ENCODE measurements at places on chromosomes 4 and X.

- H3K27ac ChIP-seq, result no peak overlapping the region
- H3K4me1 ChIP-seq, result peaks cover 14% of the 10 kb centered on the region
- DNase-seq, result peak; percentile 90
These were observed 101.2 kb downstream of the ZNF674 start for GRCh38 chrX:46444011-46444410.

DNA sequence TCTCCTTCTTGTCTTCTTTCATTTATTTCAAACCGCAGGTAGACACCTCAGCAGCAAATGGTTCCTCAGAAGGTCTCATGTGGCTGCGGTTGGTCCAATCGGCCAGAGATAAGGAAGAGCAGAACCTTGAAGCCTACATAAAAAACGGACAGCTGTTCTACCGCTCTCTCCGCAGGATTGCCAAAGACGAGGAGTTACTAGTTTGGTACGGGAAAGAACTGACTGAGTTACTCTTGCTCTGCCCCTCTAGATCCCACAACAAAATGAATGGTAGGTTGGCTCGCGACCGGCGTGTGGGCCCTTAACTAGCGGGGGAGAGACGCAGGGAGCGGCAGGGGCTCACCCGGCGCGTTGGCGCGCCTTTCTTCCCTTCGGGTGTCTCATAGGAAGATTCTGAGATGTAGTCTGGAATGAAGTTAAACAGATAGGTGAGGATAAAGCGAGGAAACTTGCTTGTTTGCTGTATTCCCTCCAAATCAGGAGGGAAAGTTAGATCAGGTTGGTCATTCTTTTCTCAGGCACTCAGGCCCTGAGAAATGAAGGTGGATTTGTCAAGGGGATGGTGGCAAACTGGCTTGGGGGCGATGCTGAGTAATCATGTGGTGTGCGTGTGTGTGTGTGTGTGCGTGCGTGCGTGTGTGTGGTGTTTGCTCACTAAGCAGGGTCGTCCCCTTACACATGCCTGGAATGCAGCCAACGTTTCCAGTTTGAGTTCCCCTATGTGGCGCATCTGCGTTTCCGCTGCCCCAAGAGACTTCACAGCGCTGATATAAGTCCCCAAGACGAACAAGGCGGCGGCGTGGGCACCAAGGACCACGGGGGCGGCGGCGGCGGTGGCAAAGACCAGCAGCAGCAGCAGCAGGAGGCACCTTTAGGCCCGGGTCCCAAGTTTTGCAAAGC is 4.2 kb downstream of the PRDM8 start:
- peak; percentile 88 for DNase-seq
- H3K36me3 ChIP-seq, result no peaks in the 10 kb centered on the region
- H3K4me3 ChIP-seq, result peak overlapping the region; percentile 79
- peaks cover 10% of the 10 kb centered on the region for H3K4me1 ChIP-seq
- peak overlapping the region; percentile 27 for H3K27ac ChIP-seq

DNA sequence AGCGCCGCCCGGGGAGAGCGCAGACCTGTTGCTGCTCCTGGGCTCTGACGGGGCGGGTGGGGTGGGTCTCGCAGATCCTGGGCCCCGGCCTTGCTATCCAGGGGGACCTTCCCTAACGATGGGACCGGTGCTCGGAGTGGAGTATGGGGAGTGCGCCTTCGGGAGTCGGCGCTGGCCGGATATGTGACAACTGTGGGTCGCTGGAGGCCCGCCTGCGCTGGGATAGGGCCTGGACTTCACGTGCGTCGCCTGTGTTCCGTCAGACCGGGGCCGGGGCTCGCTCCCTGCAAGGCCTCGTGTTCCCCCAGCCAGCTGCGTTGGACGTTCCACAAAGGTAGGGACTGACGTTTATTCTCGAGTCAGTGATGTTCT is 1.3 kb downstream of the TBL1X start:
- peak; percentile 75 for DNase-seq
- H3K4me3 ChIP-seq, result peak overlapping the region; percentile 70
- H3K27me3 ChIP-seq, result no peaks in the 10 kb centered on the region
- no peak overlapping the region for H3K27ac ChIP-seq

DNA sequence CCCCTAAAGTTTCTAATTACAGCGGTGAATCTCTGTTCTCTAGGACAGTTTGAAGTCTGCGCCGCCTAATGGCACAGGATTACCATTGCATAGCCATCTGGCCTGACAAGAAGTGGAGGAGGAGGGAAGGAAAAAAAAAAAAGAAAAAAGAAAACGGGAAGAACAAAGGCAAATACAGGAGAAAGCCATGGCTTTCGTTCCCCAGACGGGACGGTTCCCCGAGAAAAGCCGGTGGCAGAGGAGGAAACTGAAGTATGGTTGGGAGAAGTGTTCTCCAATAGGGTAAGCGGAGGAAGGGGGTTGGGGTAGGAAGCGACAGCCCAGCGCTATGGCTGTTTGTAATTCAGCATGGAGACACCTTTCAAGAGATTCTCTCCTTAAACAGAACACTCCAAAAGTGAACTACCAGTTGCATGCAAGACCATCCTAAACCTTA is 80.8 kb downstream of the HMGN5 start:
- peak overlapping the region; percentile 64 for H3K4me3 ChIP-seq
- no peak overlapping the region for H3K27ac ChIP-seq
- DNase-seq, result no peak
- H3K27me3 ChIP-seq, result peaks cover 3% of the 10 kb centered on the region
- no peaks in the 10 kb centered on the region for H3K36me3 ChIP-seq

GRCh38 chrX:39814391-39814790 is 283.4 kb downstream of the BCOR start:
- peaks cover 21% of the 10 kb centered on the region for H3K4me1 ChIP-seq
- H3K36me3 ChIP-seq, result no peaks in the 10 kb centered on the region
- peak; percentile 56 for DNase-seq
- H3K27ac ChIP-seq, result peak overlapping the region; percentile 29

DNA sequence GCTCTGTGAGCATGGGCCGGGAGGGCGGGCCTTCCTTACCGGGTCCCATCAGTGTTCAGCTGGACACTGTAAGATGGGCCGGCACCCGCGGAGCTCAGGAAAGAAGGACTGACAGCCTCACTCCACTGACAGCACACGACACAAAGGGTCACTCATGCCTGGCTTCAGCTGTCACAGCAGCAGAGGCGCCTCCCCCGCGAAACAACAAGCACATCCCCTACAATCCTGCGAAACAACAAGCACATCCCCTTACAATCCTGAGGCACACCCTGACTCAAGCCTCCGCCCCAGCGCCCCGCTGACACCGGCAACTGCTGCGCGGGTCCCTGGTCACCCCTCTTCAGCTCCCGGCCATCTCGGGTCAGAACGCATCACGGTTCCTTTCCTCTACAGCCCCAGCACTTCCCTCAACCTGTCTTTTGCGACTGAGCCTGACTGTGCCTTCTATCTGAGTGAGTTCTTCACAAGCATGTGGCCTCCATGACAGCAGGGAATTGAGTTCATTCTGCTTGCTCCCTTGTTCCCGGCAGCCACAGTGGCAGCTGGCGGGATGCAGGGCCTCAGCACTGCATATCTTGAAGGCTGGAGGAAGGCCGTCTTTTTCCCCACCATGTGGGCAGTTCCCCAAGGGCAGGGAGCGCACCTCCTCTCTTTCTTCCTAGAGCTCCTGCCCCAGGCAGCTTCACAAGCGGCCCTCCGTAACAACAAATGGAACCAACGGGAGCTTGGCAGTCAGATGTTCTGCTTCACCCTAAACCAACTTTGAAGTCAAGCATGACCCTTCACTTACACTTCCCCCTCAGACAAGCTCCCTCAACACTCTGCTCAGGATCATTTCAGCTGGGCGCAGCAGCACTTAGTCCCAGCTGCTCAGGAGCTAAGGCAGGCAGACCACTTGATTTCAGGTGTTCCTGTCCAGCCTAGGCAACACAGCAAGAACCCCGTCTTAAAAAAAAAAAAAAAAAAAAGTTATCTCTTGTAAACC is 39.6 kb downstream of the SCD5 start:
- no peak overlapping the region for H3K4me3 ChIP-seq
- H3K4me1 ChIP-seq, result no peaks in the 10 kb centered on the region
- H3K27me3 ChIP-seq, result peaks cover 8% of the 10 kb centered on the region
- no peak overlapping the region for H3K27ac ChIP-seq

All from osteoblast (primary cell).